Effector CD4-positive, alpha-beta T cell (primary cell): ENCODE measurements at places on chromosomes 2 and 18.

GRCh38 chr2:119732601-119733164, 27.0 kb upstream of the PTPN4 start:
- DNase-seq, result no peak

GRCh38 chr18:41936471-41937134, 18.4 kb upstream of the PIK3C3 start:
- no peak for DNase-seq

DNA sequence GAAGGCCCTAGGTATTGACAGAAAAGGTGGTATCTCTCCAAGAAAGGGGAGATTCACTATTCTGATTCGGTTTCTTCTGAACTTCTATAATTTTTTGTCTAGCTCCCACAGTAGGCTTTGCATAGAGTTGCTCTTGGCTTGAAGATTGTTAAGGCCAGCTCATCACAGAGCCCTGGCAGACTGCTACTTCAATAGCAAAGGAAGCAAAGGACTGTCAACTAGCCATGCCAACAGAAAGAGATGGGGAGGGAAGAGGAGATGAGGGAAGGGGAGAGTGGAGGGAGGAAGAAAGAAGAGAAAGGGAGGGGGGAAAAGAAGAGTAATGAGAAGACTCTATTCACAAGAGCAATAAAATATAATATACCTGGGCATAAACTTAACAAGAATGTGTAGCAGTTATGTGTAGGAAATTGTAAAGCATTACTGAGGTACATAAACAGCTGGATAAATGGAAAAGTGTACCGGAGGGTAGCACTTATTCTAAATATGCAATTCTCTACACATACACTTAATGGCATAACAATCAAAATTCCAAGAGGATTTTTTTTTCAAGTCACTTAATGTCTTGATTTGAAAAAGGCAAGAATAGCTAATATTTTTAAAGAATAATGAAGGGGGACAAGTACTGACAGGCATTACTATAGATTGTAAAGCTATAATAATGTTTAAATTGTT, 102.5 kb downstream of the LOXHD1 start:
- no peak for DNase-seq

DNA sequence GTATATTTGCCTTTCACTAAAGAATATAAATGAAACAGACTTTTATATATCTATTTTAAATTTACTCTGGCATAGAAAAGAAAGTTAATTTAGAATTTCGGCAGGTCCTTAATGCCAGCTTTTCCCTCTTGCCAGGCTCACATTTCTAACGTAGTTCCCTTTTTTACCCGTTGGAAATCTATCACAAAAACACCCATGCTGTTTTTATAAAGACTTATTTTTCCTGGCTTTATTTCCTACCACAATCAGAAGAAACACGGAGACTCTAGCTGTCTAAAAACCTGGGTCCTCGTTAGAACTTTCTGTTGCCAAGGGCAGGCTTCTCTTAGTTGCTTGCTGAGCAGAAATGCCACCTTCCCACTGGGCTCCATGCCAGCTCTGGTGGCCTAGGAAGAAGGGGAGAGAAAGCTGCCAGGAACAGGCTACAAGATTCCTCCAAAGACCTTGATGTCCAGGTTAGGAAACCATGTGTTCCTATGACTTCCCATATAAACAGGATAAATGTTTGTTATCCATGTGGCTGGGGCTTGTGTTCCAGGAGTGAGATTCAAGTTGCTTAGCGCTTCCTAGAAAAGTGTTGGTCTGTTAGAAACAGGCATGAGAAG, 17.8 kb upstream of the TMEM18 start:
- no peak for DNase-seq

GRCh38 chr2:195451160-195451559, 205.9 kb upstream of the SLC39A10 start:
- DNase-seq, result no peak

GRCh38 chr2:8257502-8257901, 424.4 kb upstream of the ID2 start:
- DNase-seq, result no peak
